ENCODE measurements at places on chromosomes 3 and 15.

- DNase-seq = no peak
These were observed 707.1 kb upstream of the CFAP20DC start for GRCh38 chr3:59756934-59757333.

DNA sequence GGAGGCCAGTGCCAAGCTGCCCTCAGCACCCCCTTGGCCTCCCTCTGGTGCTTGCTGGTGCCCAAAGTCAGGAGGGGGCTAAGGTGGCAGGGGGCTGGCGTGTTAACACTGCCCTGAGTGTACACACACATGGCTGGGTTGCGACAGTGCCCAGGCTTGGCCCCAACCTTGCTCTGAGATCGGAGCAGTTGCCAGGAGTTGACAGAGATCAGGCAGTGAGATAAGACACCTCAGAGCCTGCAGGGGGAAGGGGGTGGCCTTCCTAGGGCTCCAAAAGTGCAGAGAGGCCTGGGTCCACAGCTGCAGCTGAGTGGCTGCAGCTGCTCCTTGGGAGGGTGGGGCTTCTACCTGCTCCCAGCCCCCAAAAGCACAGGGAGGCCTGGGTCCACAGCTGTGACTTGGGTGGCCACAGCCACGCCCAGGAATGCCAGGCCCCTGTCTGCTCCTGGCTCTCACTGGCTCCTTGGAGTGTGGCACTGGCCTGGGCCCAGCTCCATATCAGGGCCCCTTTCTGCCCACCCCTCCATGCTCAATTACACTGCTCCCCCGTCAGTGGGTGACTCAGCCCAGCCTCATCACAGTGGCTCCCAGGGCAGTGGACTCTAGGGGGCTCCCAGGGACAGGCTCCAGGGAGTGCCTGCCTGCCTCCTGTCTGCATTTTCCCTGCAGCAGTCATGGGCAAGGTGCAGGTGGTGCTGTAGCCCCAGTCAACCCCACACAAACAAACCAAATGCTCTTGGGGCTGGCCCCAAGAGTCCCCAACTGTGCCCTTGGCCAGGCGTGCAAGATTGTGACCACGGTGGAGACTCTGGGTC is 56.4 kb upstream of the C15orf39 start:
- no peak for DNase-seq

GRCh38 chr3:61627768-61628185 is 66.4 kb downstream of the PTPRG start:
- no peak for DNase-seq

- no peak for DNase-seq
These were observed 61.2 kb downstream of the PAK2 start for GRCh38 chr3:196800742-196801434.

- no peak for DNase-seq
These were observed 341.7 kb downstream of the FHIT start for GRCh38 chr3:60909526-60909925.

DNA sequence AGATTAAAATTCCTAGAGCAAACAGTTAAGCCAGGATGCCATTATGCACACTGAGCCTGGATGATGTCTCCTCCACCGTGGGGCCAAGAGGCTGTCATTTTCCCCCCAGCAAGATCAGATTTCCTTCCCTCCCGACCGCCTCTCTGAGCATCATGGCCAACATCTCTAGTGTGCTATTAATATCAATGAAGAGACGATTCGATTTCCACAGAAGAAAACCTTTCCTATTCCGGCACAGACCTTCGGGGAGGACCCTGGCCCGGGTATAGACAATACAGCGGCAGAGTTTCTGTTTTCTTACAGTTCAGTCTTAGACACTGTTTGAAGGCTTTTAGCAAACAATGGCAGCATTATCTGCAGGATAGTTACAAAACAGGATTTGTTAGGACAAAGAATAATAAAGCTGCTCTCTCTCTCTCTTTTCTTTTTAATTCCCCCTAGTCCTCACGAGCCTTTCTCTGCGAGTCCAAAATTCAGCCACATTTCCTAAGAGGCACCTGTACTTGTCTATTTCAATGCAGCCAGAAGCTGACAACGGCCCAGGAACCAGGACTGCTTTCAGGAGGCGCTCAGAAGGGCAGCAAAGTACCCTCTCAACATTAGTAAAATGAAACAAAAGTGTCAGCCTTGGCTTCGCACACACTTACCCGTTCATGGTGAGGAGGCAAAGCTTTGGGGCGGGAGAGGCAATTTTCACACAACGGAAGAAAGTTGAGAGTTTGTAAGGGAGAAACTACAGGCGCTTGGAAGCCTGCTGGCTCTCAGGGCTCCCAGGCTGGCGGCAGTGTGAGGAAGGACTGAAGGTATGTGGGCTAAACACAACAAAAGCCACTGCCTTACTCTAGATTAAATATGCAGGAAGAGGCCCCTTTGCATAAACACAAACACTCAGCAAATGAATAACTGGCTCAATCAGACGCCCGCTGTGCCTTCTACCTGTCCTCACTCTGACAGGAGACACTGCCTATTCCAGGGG is 278.0 kb downstream of the FOXP1 start:
- no peak for DNase-seq

GRCh38 chr3:172702256-172702655 is 8.6 kb downstream of the NCEH1 start:
- DNase-seq = no peak

GRCh38 chr15:98322581-98322980 is 325.8 kb upstream of the IGF1R start:
- no peak for DNase-seq

DNA sequence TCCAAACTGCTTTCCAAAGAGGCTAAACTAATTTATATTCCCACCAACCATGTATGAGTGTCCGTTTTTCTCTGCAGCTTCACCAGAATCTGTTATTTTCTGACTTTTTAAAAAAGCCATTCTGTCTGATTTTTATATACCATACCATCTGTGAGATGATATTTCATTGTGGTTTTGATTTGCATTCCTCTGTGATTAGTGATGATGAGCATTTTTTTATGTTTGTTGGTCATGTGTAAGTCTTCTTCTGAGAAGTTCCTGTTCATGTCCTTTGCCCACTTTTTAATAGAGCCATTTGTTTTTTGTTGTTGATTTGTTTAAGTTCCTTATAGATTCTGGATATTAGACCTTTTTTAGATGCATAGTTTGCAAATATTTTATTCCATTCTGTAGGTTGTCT is 179.4 kb upstream of the ALCAM start:
- DNase-seq = no peak

- DNase-seq = no peak
These were observed 481.7 kb downstream of the TUSC7 start for GRCh38 chr3:117191245-117191644.

DNA sequence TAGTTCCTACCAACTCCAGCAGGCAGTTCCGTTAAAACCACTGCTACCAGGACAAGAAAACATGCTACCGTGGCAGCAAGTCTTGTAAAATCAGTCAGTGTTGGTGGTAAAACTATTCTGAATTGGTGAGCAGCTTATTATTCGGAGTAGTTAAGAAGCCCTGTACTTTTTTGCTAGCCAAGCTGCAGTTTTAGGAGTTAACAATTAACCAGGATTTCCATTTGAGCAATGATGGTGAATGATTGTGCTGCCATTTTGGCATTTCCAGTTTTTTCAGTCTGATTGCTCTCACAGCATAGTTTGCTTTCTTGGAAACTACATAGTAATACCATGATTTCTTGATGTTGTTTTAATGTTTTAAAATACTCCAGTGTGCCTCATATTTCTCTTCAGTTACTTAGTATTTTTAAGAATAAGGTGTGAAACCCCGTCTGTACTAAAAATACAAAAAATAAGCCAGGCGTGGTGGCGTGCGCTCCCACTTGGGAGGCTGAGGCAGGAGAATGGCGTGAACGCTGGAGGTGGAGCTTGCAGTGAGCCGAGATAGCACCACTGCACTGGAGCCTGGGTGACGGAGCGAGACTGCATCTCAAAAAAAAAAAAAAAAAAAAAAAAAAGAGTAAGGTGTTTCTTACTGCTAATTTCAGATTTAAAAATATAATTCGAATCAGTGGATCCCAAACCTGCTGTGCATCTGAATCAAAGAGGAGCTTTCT is 43.8 kb upstream of the SCAANT1 start:
- no peak for DNase-seq

DNA sequence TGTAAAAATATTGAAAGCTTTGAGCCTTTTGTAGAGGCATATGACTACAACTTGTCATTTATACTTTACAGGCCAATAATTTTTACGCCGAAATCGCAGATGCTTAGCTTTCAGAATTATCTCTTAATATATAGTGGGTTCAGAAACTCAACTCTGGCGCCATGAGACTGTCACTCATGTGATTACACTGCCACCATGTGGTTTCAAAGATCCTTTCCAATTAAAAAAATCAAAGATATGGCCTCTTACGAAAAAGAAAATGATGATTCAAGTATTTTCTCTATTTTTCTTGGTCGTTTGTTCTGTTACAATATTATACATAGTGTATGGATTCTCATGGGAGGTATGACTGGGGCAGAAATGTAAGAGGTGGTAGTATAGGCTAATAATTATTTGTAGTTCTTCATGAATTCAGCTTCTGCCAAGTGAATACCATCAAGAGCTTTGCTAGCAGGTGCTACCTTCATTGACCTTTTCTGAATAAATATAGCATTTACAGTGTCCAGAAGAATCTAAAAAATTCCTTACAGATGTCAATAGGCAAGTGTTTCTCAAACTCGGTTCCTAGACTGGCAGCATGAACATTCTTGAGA is 751.7 kb upstream of the GOLIM4 start:
- DNase-seq = no peak

DNA sequence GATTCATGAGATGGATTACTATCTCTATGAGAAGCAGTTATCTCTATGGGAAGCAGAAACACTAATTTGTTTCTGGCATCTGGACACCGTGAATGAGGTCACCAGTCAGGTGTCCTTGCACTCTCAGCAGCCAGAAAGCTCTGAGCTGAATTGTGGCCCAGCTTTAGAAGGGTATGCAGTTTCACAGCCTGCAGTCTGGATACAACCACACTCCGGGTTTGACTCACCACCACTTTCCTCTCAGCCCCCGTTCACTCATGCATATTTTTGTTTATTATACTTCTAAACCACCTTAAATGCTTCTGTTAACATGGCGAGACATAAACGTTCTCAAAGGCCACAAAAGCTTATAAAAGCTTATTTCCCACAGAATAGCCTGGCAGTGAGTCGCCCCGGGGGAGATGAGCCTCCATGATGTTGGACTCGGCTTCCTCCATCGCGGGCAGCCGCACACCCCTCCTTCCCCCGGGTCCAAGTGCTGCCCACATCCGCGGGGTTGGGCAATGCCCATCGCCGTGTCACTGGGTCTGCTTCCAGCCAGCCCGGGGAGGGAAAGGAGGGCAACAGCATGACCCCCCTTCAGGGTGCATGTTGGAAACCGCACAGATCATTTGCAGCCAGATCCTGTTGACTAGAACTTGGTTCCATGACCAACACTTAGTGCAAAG is 16.8 kb upstream of the SLC41A3 start:
- DNase-seq = no peak

- no peak for DNase-seq
These were observed 19.5 kb downstream of the SIDT1 start for GRCh38 chr3:113551820-113552219.

GRCh38 chr3:171306631-171307030 is 153.6 kb downstream of the TNIK start:
- DNase-seq = no peak

DNA sequence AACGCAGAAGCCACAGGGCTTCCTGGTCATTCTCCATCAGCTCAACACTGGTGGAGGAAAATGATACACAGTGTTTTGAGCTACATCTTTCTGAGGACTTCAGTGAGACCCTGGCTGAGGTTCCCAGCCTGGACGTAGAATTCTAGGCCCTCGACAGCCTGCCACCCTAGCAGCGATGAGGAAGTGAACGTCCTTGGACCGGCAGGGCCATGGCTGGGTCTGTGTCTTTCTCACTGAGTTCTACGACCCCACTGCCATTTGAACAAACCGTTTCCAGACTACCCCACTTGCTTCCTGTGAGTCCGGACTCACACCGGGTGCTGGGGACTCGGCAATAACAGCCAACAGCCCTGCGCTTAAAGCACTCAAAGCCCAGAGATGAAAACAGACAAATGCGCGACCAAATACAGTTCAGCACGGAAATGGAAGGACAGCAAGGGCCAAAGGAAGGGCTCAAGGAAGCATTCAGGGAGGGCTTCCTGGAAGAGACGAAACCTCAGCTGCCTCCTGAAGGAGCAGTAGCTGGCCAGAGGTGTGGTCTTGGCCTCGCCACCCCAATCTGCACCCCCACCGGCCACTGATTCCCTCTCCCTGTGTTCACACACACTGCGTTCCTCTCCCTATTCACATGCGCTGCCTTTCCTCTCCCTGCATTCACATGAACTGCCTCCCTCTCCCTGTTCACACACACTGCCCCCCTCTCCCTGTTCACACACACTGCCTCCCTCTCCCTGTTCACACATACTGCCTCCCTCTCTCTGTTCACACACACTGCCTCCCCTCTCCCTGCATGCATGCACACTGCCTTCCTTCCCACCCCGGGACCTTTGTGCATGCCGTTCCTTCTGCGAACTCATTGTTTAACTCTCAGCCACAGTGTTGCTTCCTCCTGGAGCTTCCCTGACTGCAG is 136.3 kb upstream of the PRR20G start:
- DNase-seq = no peak

DNA sequence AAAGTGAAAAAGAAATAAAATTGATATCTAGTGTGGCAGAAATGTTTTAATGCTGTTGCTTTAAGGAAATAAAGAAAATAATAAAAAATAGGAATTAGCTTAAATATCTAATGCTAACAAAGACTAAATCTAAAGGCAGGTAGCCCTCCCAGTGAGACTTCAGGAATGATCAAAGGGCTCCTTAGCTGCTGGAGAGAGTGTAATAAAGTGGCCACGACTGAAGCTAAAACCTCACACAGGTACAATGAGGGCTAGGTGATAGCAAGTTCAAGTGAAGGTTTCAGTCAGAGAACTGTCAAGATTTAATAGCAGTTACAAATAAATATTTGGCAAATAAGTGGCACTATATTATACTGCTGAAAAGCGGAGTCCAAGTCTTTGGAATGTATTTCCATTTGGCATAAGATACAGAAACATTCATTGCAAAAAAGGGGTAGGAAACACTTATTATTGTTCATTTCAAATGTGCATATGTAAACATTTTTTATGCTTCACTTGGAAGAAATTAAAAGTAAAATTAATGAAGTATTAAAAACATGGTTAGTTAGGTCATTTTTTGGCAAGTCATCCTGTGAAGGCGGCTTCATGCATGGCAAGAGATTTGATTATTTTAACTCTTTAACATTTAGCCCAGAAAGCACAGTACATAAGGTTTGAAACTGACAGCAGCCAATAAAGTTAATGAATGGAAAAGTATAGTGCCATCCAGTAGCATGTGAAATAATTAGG is 168.2 kb downstream of the ECT2 start:
- no peak for DNase-seq

DNA sequence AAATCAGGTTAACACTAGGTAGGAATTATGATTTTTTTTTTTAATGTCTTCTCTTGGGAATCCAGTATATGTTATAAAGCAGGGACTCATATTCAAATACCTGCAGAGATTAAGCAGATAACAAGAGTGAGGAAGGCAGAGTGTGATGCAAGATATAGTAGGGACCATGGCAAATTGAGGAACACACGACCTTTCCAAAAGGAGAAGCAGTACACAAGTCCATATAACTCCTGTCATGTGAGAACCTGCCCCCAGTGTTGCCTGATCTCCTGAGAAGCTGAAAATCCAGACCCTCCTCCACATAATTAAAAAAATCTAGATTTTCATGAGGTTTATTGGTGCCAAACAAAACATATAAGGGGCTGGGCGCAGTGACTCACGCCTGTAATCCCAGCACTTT is 3.6 kb downstream of the RFC4 start:
- no peak for DNase-seq

- DNase-seq = no peak
These were observed 33.4 kb downstream of the CPEB1 start for GRCh38 chr15:82613747-82614146.

- no peak for DNase-seq
These were observed 260.0 kb downstream of the ABHD5 start for GRCh38 chr3:43950775-43951174.
